ENCODE measurements at places on chromosomes 11 and 22.

GRCh38 chr11:35963911-35964310 is 20.0 kb downstream of the LDLRAD3 start:
- no peak for DNase-seq

- no peak for DNase-seq
Observed at GRCh38 chr11:100888836-100889235, 201.7 kb downstream of the ARHGAP42 start.

DNA sequence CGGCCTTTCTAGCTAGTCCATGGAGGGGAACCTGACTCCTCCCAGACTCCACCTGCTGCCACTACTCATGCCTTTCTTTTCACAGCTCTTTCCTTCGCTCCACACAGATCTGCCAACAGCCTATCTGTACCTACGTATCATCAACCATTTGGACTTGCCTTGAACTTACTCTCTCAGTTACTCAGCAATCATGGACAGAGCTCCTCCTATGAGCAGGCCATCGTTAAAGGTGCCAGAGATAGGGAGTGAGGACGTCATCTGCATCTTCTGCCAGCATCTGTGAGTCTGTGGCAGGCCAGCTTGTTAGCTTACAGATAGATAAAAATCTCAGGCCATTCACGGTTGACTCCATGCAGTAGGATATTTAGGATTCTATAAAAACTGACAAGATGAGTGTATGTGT is 162.9 kb upstream of the ZBED5 start:
- DNase-seq, result no peak

DNA sequence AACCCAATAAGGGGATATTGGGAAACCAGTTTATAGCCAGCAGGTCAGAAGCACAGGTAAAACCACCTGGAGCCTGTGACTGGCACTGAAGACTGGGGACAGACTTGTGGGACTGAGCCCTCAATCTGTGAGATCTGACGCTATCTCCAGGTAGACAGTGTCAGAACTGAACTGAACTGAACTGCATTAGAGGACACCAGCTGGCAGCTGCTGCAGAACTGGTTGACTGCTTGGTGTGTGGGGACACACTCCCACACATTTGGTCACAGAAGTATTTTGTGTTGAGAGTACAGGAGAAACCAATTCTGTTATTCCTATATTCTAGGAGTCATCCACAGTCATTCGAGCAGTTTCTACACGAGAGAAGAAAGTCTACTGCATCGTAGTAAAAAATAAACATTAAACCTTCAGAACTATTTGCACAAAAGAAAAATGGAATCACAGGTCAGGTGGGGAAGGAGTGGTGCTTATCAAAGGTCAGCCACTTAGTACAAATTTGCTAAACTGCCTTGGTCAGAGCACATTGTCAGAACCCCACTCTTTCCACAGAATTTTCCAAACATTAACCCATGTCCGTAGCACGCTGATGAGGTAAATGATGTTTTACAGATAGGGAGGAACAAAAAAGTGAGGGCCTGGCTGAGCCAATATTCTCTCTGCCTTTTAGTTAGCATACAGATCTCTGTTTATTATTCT is 77.2 kb downstream of the SIK3 start:
- no peak for DNase-seq

GRCh38 chr11:43567396-43567975 is 113.1 kb upstream of the HSD17B12 start:
- peak; percentile 76 for DNase-seq

- DNase-seq, result no peak
Observed at GRCh38 chr11:112467721-112468120, 207.1 kb upstream of the PLET1 start.

DNA sequence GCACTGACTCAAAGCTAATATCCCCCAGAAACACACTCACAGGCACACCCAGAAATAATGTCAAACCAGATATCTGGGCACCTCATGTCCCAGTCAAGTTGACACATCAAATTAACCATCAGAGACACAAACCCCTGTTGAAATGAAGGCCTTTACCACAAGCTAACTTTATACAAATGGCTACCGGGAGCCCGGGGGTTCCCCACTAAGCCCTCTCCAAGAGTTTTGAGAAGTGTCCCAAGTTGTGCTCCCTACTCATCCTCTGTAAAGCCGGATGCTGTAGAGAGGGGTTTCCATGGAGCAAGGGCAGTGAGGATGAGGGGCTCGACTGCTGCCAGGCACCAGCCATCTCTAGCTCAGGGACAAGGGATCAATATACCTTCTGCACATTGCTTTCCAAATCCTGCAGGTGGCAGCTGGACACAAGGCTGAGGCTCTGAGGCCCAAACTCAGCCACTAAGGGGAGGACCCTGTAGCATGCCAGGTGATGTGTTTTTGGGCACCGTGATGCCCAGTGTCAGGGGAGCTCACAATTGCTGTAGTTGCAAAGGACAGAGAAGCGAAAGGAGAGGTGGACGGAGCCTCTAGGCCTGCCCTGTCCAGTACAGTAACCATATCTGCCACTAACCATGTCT is 145.7 kb downstream of the TTC17 start:
- DNase-seq, result peak; percentile 53

DNA sequence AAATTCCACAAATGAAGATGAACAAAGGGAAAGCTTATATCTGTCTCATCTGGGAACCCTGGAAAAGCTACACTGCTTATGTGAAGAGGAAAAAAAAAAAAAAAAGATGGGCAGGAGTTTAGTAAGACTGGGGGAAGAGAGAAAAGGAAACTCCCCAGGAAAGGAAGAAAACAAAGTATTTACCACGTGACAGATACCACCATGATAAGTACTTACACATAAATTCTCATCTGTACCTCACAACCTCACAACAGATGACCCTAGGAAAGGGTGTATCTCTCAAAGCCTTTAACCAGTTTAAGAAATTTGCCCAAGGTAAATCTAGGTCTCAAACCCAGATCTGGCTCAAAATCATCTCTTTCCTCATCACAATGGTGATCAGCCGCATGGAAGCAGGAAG is 77.1 kb downstream of the GAB2 start:
- no peak for DNase-seq

- DNase-seq, result no peak
Observed at GRCh38 chr11:134486106-134486505, 74.1 kb upstream of the B3GAT1 start.

GRCh38 chr11:59769111-59769510 is 13.9 kb downstream of the STX3 start:
- no peak for DNase-seq

DNA sequence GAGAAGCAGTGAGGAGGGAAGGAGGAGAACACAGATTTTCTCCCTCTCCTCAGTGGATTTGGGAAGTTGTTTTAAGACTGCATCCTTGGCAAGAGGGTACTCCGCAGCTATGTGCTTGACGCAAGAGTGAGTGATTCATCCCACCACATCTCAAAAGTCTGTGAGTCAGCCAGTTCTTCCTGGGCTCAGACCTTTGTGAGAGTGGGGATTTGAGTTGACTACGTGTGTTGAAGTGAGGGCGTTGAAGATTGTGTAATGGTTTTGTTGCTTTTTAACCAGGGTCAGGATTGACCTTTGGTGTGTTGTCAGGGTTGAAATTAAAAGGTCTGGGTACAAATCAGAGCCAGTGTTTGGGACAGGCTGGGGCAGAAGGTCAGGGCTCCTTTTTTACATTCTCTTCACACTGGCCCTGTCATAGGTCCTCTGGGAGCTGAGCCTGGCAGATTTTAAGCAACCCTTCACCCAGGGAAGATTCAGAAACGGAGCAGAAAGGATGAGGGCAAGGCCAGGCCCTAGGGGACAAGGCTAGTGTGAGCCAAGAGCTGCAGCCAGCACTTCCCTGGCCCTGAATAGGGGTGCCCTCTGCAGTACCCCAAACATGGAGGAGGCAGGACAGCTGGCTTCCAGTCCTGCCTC is 4.2 kb upstream of the C11orf86 start:
- peak; percentile 89 for DNase-seq

DNA sequence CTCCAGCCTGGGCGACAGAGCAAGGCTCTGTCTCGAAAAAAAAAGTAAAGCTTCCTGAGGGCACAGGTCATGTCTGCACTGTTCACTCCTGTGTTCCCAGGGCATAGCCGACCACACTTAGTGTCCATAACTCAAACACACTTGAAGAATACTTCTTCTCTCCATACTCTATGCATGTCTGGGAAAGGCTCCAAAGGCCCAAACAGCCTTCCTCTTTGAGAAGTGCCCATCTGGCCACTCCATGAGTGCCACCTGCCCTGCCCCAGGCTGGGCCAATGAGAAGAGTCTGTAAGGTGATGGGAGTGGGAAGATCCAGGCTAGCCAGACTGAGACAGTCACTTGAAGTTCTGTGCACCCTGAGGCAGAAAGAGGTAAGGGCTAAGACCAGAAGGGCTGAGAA is 24.7 kb downstream of the DGCR2 start:
- no peak for DNase-seq

DNA sequence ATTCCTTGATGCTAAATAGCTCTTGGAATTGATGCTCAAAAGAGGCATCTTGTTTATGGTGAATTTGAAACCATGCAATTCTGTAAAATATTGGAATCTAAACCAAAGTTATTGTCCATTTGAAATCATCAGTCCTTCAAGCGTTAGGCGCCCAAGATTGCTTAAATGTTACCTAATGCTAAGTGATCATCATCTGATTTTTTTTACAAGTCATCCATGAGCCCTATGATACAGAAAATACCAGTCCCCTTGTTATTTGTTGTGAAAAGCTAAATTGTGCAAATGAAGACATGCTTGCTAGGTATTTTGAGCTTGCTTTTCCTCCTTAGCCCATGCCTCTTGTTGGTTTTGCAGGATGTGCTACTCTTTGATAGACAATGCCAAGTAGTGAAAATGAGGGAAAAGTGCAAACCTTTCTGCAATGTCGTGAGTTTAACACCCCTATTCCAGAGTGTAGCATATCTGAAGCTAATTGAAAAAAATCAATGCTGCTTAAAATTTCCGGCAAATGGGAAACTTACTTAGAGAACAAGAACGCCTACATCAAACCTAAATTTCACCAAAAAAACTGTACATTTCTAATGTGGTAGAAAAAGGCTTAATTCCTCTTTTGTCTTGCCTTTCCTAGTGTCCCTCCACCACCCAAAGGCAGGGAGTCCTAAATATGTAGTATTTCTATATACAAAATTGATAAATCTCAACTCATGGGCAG is 1.9 kb downstream of the GRK3 start:
- no peak for DNase-seq

- no peak for DNase-seq
Observed at GRCh38 chr11:64670975-64671374, 52.0 kb downstream of the NRXN2 start.

DNA sequence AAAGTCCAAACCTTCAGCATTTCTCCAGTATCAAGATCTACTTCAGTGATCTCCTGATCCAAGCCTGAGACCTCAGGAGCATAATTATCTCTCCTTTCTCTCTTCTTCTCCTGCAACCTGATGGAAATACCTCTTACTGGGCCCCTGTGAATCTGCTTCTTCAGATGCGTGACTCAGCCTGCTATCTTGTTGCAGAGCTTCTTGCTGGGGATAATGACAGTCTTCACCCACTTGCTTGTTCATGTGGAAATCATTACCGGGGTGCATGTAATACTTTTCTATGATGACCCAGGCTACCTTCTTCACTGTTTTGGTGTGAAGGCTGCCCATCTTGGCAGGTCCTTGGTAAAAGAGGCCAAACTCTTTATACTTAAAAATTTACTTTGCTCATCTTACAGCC is 140.0 kb upstream of the POU2AF2 start:
- DNase-seq, result no peak

All from GM03348 (cell line).